ENCODE measurements at places on chromosomes 4 and X.

DNA sequence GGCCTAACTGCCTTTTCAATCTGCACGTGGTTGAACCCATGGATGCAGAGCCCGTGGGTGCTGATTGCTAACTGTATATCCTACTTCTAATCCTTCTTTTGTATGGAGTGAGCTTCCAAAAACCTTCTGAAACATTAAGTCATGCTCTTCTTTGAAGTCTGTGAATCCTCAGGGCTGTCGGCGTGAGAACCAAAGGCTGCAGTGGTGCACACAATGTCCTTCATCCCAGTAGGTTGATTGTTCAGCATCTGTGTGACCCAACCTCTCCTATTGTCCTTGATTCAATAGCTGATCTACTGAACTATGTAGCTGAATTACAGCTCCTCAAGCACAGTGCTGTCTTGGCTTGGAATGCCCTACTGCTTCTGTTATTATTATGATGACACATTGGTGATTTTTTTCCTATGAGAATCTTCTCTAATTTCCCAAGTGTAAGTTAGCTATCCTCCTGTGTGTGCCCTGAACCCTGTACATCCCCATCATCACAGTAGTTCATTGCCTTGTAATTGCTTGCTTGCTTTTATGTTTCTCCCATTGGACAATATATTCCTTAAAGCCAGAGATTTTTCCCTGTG, 294.6 kb downstream of the TRIML1 start:
- DNase-seq: no peak

GRCh38 chr4:153181700-153182099, 22.5 kb upstream of the TRIM2 start:
- no peak for DNase-seq

- no peak for DNase-seq
Measured at GRCh38 chrX:123339221-123339905, 155.3 kb downstream of the GRIA3 start.

- DNase-seq: no peak
Measured at GRCh38 chr4:13601048-13601447, 26.5 kb downstream of the BOD1L1 start.

DNA sequence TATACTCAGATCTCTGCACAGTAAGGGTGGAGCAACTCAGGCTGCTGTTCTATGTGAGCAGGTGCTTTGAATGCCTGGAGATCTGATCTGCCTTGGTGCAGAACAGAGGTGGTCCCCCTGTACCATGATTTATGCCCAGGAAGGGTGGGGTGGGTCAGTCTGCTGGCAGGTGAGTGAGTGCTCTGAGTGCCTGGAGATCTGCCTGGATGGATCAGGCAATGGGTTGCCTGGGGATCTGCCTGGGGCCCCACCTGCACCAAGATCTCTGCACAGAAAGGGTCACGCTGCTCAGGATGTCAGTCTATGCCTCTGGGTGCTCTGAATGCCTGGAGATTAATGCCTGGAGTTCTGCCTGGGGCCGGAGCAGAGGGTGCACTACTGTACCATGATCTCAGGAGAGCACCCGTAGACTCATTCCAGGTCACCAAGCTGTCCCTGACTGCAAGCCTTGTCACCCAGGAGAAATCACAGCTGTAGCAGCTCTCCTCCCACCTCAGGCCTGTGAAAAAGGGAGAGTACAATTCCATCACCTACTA, 342.9 kb downstream of the GBA3 start:
- no peak for DNase-seq

GRCh38 chr4:90715242-90715641, 588.0 kb downstream of the CCSER1 start:
- no peak for DNase-seq

- no peak for DNase-seq
Measured at GRCh38 chr4:70138751-70139150, 15.3 kb upstream of the PRR27 start.

DNA sequence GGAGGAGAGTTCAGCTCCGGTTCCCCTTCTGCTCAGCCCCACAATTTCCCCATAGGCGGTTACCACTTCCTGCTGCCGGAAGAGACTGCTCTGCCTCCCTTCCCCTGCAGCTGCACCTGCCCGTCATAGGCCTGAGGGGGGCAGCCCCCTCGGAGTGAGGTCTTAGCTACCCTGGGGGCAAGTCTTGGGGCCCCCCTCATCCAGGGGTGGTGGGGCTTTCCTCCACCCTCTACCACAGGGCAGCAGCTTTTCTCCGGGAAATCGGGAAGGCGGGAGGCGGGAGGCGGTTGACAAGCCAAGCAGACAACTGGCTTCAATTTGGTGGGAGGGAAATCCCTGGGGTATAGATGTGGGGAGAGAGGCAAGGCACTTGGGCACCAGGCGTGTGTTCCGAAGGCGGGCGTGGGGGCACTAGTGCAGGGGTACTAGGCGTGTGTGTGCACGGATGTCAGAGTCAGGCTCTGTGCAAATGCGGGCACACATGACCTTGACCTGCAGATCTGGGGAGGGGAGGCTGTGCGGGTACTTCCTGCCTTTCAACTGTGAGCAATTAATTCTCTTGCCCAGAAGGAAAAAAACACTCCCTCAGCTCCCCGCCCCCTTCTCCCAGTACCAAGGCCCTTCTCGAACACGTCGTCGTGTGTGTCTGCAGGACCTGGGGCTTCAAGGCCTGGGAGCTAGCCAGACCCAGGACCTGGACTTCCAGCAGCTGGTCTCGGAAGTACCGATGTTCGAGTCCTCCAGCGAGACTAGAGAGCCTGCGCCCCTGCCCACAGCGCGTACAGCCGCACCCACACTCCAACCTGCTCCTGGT, 1.0 kb upstream of the ARHGAP4 start:
- peak; percentile 43 for DNase-seq

GRCh38 chr4:17544205-17544604, 29.2 kb downstream of the CLRN2 start:
- DNase-seq: no peak

DNA sequence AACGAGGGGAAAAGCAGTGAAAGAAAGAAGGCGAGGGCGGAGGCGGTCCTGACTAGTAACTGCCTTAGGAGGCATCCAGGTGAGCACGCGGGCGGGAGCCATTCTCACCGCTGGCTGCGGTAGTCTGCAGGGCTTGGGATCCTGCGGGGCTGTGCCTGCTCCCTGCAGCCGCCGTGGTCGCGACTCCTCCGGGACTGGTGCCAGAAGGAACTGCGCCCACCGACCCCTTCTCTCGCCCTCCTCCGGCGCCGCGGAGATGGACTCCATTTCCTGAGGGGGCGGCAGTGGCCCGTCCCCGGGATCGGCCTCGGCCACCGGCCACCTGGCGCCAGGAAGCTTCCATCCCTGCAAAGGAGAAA, 543 bp downstream of the NFXL1 start:
- peak; percentile 11 for DNase-seq

DNA sequence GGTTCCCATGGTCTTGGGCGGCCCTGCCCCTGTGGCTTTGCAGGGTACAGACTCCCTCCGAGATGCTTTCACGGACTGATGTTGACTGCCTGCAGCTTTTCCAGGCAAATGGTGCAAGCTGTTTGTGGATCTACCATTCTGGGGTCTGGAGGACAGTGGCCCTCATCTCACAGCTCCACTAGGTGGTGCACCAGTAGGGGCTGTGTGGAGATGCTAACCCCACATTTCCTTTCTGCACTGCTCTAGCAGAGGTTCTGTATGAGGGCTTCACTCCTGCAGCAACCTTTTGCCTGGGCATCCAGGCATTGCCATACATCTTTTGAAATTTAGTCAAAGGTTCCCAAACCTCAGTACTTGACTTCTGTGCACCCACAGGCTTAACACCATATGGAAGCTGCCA, 176.1 kb downstream of the DCAF12L1 start:
- no peak for DNase-seq

GRCh38 chrX:48776818-48777439, 9.5 kb upstream of the GATA1 start:
- DNase-seq: no peak

- DNase-seq: no peak
Measured at GRCh38 chr4:73729534-73730165, 10.7 kb upstream of the CXCL8 start.

DNA sequence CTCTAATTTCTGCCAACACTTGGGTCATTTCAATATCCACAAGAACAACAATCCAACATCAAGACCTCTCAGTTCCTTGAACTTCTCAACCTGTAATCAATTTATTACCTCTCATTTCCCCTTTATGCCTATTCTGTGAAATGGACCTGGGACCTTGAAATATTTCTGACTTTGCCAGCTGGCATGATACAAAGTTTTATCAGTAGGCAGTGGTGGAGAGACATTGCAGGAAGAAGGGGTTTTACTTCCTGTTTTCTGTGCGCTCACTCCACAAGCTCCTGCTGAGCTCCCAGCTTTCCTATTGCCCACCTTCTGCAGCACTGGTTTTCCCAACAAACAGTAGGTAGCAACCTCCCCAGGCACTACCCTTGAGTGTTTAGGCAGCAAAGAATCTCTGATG, 3.5 kb upstream of the ARHGEF6 start:
- no peak for DNase-seq

- no peak for DNase-seq
Measured at GRCh38 chr4:149187726-149188125, 627.9 kb downstream of the IQCM start.

DNA sequence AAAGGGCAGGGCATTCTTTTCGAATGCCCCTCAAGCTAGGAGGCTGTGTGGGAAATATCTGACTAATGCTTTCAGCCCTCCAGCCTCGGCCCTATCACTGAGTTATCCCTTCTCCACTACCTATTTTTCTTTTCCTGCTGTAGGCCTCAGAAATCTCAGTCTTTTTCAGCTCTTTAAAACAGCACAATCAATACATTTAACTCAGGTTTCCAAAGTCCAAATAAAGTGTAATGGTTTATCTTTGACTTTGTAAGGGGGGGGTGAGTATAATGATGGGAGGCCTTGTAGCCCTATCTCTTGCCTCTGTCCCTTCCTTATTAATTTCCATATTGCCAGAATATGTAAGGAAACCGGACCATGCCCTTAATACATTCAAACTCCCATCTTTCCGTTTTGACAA, 1.6 kb upstream of the WNK3 start:
- DNase-seq: no peak

DNA sequence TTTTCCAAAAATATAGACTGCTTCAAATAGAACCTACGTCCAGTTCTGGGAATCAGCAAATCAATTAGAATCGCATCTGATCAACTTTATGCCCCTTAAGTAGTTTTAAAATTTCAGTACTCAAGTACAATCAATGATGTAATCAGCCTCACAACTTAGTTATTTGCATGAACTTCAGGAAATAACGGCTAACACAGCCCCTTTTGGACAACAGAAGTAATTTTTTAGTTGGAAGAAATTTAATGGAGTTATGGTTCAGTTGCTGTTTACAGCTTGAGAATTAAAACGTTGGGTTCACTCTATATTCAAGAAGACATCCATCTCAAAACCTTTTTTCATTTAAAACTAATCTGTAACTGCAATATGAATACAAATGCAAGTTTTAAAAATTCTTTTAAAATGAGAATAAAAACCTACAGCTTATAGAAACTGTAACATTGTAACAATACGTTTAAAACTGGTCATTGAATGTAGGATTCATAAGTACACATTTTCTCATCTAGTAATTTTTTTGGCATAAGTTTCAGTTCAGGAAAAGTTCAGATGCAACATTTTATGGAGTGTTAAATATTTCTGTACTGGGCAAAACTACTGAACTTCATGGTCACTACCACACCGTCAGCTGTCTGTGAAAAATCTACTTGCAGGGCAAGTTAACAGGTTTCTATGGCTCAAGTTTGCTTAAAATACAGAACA, 956 bp downstream of the TAPT1 start:
- no peak for DNase-seq

DNA sequence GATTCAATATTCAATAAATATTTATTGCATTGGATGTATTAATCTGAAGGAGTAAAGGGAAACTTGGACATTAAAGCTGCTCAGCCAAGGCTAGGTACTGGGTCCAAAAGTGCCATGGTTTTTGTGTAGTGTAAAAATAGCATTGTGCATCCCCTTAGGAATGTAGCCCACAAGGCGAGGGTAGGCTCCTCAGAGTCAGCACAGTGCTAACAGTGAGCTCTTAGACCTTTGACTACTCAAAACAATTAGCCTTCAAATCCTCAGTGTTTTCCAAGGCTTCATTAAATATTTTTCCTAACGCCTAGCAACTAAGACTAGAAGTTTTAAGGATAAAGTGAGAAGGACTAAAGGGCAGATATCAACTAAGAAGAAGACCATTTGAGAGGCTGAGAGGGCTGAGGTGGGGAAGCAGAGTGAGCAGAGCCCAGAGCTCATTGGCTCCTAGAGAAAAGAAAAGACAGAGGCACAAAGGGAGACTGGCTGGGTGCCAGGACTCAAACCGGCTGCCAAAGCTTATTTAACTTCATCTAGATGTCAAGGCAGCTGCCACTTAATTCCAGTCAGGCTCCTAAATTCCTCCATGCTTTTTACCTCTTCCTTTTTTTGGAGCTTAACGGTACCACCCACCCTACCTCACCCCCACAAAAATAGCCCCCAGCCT, 17.0 kb downstream of the PRKG2 start:
- DNase-seq: no peak

GRCh38 chr4:153758688-153759406, 977 bp downstream of the RNF175 start:
- DNase-seq: no peak

DNA sequence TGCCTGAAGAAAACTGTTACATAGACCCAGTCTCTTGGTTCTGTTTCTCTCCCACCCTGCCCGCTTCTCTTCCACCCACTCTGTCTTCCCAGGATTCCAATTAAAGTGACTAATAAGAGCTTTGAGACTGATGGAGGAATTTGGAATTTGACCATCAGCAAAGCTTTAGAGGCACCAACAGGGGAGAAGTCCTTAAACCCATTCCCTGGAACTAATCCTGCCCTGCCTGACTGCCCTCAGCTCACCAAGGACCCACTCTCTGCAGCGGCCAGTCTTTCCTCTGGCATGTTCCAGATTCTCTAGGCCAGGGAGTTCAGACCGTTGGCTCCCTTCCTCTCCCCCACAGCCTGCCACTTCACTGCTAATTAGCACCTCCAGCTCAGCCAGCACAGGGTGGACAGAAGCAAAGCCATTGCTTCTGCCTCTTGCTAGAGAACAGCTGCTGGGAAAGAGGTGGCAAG, 23.9 kb downstream of the SCD5 start:
- DNase-seq: no peak

GRCh38 chr4:186599483-186599882, 44.1 kb upstream of the MTNR1A start:
- no peak for DNase-seq

- no peak for DNase-seq
Measured at GRCh38 chr4:147836807-147837206, 104.9 kb downstream of the ARHGAP10 start.

- no peak for DNase-seq
Measured at GRCh38 chr4:139501927-139502899, 48.3 kb downstream of the RAB33B start.

GRCh38 chrX:131752493-131753198, 208.8 kb downstream of the OR13H1 start:
- peak; percentile 65 for DNase-seq

DNA sequence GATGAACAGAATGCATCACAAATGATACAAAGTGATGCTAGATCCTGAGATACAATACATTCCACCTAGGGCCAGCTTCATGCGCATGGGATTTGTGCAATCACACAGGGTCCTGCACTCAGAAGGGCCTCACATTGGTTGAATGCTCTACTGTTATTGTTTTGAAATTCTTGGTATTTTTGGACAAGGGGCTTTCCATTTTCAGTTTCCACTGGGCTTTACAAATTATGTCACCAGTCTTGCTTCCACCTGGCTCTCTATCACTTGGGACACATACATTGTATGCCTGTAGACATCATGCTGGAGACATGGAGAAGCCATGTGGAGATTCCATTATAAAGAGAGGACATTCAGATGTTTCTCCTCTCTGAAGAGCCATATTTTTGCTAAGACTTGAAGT, 155.8 kb downstream of the NAA11 start:
- DNase-seq: no peak

GRCh38 chr4:184450743-184451535, 23.4 kb downstream of the IRF2 start:
- no peak for DNase-seq

Data from activated T-helper 1 cell treated with anti-CD3 and anti-CD28 coated beads, Interleukin-2, amount 50 U/mL, for 16 hours (primary cell).